NCI-H2029 (cell line): ENCODE measurements at places on chromosomes 4 and X.

DNA sequence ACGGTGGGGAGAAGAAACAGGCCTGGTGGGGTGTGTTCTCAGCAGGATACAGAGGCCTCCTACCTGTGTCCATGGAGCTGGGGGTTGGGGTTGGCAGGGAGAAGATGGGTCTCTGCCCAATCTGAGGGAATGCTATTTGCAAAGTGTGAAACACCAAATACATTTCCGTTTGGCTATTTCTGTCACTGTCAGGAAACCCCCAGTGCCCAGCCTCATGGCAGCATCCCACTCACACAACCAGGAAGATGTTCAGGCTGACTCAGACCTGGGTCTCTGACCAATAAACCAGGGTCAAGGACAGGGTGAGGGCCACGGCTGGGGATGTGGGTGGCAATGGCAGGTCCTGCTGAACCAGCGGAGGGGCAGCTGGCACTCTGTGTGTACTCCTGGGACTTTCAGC lies 41.3 kb downstream of the BCOR start:
- DNase-seq = no peak

GRCh38 chrX:123884809-123885408 lies 25.1 kb downstream of the XIAP start:
- DNase-seq = peak; percentile 21

- no peak for DNase-seq
Observed at GRCh38 chr4:76831711-76832373, 66.1 kb downstream of the SOWAHB start.

- DNase-seq = peak; percentile 91
Observed at GRCh38 chrX:154397888-154398667, at the start of gene RPL10. TSS of gene RPL10 (plus strand) at chrX:154398377. CDS start at chrX:154398520, 143 bp downstream.

- no peak for DNase-seq
Observed at GRCh38 chr4:169100670-169101101, 90.6 kb upstream of the CBR4 start.

GRCh38 chr4:102981005-102981404 lies 38.5 kb downstream of the SLC9B1 start:
- no peak for DNase-seq

DNA sequence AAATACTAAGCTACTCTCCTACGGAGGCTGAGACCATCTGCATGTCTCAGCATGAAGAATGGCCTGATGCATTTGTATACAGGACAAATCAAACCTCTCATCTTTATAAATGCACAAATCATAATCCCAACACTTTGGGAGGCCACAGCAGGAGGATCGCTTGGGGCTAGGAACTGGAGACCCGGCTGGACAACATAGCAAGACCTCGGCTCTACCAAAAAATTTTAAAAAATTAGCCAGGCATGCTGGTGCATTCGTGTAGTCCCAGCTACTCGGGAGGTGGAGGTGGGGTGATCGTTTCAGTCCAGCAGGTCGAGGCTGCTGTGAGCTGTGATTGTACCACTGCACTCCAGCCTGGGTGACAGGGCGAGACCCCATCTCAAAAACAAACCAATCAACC lies 262.8 kb downstream of the DHRSX start:
- DNase-seq = no peak

- DNase-seq = no peak
Observed at GRCh38 chr4:14078326-14078725, 450.8 kb upstream of the BOD1L1 start.

DNA sequence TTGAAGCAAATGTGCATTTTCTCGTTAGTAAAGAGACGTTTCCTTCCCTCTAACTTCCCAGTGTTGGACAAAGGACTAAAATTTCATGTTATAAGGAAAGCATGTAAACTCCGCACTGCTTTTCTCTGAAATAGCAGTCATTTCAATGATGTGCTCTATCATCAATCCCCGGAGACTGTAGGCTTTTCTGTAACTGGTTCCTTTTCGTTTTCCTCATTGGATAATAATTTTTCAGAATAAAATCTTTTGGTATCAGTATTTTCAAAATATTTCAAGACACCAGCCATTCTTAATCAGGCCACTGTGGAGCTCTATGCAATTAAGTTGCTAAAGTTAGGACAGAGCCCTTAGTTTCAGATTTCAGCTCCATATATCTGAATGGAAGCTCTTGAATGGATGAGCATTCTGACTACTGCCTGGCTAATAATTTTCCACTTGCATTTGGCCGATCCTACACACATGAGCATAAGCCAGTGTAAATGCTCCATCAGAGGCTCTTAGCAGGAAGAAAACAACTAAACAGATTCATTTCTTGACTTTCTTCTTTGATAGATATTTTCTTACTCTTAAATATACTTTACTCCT lies 157.7 kb downstream of the CHIC2 start:
- DNase-seq = no peak

GRCh38 chr4:48065587-48066052 lies 49.0 kb downstream of the NIPAL1 start:
- DNase-seq = no peak

GRCh38 chr4:4518747-4519146 lies 23.1 kb downstream of the STX18 start:
- no peak for DNase-seq

GRCh38 chrX:57417827-57418226 lies 131.3 kb downstream of the FAAH2 start:
- no peak for DNase-seq

DNA sequence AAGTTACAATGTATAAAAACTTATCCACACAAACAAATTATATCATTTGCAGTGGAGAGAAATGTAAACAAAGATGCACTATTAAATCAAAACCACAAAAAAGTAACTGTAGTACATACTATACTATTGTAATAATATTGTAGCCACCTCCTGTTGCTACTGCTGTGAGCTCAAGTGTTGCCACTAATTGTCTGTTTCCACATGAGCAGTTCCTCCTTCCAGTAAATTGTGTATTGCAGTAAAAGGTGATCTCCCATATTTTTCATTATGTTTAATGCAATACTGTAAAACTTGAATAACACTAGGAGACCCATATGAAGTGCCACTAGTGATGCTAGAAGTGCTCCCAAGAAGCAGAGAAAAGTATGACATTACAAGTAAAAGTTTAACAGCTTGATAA lies 11.7 kb downstream of the LIN54 start:
- no peak for DNase-seq

DNA sequence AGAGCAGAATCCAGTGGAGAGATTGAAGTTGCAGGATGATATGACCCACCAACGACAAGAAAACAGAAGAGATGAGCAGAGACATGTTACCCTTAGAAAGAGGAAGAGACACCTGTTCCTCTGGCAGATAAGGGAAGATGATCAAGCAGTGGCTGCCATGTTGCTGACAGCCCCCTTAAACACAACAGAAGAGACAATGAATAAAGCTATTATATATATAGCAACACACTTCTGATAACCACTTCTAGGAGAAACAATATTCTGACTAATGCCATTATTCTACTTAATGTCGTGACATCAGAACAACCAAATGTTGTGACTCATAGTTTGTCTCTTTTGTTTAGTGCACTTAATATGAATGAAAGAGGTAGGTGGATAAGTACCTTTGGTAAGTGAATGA lies 44.9 kb downstream of the SH3RF1 start:
- DNase-seq = no peak

GRCh38 chr4:88286897-88287296 lies 2.5 kb upstream of the PPM1K start:
- no peak for DNase-seq

- DNase-seq = no peak
Observed at GRCh38 chr4:77496457-77496856, 109.2 kb upstream of the CXCL13 start.
